ENCODE measurements at places on chromosomes 7 and 10. TPM values are rescaled to one million over a fixed set of nuclear protein-coding genes. Genes with fewer than 3 reads are reported as not detected.
A peak's percentile ranks its signal among the peaks of the same experiment; 100 is the strongest.

Gene ITGA8
- total RNA-seq = 4.5 TPM

Gene H2BK1
- total RNA-seq = not detected

Gene FAM25C
- total RNA-seq = not detected

DNA sequence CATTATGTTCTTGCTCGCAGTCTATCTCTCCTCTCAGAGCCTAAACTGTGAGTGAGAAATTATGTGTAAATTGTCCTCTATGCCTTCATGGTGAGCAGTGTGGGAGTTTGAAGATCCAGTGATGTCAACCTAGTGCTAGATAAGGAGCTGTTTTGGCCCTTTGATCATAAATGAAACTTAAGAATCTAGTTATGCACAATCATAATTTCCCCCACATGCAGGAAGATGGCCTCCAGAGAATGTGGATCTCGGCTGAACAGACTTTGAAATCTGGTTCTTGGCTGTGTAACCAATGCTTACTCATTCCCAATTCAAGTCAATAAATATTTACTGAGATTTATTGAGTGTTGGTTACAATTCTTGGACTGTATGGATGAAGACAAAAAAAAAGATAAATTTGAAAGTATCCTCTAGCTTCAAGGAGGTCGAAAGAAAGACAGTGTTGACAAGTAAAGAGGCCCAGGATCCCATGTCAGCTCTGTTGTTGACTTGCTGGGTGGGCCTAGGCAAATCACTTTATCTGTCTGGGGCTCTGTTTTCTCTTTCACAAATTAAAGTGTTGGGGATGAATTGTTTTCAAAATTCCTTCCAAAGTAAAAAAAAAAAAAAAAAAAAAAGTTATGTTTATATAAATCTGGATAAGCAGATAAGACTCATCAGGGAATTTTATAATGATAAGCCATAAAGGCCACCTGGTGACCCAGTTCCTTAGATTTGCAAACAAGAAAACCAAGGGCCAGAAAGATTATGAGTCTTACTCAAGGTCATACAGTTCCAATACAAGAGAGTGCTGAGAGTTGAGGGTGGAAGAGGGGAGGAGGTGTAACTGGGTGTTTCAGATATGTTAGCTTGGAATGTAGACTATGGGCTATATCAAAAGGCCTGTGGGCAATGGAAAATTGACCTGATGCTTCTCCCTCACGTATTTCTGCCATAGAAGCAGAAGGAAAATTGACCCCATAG is 969.9 kb downstream of the KCNMA1 start:
- DNase-seq = no peak

Gene MPP7
- 7.8 TPM for total RNA-seq

Gene TDRD1
- 0.31 TPM for total RNA-seq

DNA sequence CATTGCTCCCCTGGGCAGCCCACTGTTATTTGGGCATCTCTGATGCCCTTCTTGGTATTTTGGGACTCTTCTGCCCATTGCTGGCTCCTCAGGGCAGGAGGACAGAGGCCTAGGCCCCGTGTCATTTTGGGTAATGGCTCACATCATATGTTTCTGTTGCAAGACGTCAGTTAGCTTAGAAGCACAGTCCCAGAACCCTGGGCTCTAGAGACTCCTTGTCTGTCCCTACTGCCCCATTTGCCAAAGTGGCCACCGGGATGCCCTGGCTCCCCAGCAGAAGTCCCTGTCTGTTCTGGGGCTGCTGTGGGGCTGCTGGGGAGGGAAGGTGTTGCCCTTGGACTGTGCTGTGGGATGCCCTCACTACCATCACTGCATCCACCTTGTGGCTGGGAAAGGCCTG is 48.8 kb downstream of the ADCYAP1R1 start:
- DNase-seq = peak; percentile 14

DNA sequence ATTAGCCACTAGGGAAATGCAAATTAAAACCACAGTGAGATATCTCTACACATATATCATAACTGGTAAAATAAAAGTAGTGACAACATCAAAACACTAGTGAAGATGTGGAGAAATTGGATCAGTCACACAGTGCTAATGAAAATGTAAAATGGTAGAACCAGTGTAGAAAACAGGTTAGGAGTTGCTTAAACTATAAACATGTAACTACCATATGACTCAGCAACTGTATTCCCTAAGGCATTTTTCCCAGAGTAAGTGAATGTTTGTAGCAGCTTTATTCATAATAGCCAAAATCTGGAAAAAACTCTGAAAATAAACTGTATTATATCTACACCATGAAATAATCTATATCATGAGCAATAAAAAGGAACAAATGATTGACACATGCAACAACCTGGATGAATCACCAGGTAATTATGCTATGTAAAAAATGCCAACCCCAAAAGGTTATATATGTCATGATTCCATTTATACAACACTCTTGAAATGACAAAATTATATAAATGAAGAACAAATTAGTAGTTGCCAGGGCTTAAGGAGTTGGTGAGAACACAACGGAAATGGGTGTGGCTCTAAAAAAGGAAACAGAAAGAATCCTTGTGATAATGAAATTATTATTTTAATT is 22.8 kb downstream of the SLC25A40 start:
- DNase-seq = no peak

Gene JAZF1
- total RNA-seq = 21.7 TPM

GRCh38 chr7:98956937-98957336 is 78.6 kb downstream of the TRRAP start:
- no peak for DNase-seq

Gene PLXNA4
- total RNA-seq = 9.0 TPM

Gene HELLS
- 6.2 TPM for total RNA-seq

- DNase-seq = no peak
Observed at GRCh38 chr10:21950566-21950965, 53.0 kb downstream of the DNAJC1 start.

DNA sequence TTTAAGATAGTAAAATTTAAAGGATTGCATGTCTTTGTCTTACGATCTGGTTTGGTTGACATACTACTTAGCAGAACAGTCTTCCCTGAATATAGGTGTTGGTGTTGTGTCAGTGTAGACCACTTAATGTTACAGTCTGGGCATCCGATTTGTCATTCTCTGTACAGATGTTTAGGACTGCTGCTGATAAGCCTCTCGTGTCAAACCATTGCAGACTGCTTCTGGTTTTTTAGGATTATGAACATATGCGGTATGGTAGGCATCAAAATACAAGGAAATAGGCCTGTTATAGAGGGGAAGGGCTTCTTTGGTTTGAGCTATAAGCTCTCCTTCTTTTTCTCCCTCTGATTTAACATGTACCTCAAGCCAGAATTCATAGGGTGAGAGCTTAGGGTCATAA is 7.4 kb downstream of the CYP3A43 start:
- DNase-seq = no peak

- DNase-seq = no peak
Observed at GRCh38 chr10:15943426-15943825, 83.1 kb upstream of the MINDY3 start.

Gene ZNF487
- 14.3 TPM for total RNA-seq

Gene MOSPD3
- 23.0 TPM for total RNA-seq

GRCh38 chr10:28072573-28072972 is 73.7 kb upstream of the ODAD2 start:
- no peak for DNase-seq

DNA sequence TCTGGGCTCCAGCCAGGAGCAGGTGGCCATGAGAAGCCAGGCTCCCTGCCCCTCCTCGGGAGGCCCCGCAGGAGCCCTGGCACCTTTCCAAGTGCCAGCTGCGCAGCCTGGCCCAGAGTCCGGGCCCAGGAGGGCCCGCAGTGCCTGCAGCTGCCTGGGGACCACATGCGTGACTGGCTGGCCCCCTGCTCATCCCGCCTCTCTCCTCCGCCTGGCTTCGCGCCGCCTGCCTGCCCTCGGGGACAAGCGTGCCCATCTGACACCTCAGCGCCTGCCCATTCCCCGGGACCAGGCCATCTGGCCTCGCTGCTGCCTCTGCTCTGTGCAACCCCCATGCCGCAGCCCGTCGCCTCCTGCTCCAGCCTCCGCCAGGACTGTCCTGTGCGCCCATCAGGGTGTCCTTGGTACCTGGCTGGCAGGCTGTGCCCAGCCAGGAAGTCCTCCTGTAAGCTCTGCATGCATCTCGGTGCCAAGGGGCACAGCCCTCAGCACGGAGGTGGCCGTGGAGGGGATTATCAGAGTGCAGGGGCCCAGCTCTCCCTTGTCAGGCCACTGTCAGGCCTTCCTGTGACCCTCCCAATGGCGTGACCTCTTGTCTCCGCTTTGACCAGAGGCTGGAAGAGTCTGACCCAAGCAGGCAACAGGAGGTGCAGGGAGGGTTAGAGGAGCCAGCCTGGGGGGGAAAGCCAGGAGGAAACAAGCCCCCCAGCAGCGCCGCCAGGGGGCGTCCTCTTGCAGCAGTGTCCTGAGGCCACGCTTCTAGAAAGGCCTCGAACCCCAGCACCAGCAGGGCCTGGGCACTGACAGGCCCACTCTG is 50.5 kb downstream of the TMEM209 start:
- DNase-seq = no peak

DNA sequence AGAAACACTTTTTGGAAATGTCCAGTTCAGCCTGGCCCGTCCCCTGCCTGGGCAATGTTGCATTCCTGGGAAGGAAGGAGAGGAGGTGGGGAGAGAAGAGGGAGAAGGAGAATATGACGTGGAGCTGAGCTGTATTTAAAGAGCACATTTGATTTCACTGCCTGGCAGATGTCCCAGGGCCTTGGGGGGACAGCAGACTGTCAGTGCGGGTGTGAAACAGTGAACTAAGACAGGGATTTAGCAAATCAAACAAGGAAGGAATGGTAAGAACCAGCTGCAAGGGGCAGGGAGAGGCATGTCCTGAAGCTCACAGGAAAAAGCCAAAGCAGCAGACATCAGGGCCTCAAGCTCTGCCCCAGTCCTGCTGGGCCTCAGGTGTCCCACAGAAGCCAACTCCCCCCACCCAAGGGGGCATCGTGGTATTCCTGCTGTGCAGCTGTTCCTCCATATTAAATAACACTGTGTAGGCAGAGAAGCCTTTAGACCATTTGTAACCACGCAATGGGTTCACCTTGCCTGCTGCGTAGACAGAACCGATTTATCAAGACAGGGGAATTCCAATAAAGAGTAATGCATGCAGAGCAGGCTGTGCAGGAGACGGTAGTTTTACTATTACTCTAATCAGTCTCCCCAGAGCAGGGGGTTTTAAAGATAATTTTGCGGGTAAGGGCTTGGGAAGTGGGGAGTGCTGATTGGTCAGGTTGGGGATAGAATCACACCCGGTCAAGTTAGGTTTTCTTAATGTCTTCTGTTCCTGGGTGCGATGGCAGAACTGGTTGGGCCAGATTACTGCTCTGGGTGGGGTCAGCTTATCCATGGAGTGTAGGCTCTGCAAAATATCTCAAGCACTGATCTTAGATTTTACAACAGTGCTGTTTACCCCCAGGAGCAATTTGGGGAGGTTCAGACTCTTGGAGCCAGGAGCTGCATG is 18.3 kb downstream of the LEP start:
- DNase-seq = no peak

Gene CDK14
- 79.4 TPM for total RNA-seq

Gene MAGI2
- total RNA-seq = 51.3 TPM

GRCh38 chr7:82701949-82702348 is 258.4 kb upstream of the CACNA2D1 start:
- DNase-seq = no peak

Gene CARD11
- total RNA-seq = 3.9 TPM

GRCh38 chr7:40700653-40701421 is 566.0 kb downstream of the SUGCT start:
- no peak for DNase-seq

DNA sequence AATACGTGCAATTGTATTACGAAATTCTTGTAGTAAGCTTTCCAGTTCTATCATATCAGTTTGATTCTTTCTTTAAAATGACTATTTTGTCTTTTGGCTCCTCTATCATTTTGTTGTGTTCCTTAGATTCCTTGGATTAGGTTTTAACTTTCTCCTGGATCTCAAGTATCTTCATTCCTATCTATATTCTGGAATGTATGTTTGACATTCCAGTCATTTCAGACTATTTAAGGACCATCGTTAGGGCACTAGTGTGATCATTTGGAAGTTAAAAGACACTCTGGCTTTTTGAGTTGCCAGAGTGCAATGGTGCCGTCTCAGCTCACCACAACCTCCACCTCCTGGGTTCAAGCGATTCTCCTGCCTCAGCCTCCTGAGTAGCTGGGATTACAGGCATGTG is 45.7 kb upstream of the SFTPD start:
- no peak for DNase-seq

DNA sequence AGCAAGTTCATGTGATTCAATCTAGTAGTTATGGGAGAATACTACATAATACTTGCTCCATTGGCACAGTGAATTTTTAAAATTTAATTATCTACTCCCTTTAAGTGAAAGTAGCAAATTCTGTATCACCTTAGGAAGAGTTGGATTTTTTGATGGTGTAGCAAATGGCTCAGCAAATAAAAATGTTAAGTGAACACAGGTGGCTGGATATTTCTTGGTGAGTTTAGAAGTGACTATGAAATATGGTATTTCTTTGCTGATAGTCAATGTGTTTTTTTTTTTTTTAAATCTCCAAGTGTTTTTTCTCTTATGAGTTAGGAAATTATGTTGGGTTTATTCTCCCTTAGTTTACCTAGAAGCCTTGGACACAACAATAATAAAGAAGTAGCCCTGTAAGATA is 67.8 kb downstream of the CREM start:
- no peak for DNase-seq

DNA sequence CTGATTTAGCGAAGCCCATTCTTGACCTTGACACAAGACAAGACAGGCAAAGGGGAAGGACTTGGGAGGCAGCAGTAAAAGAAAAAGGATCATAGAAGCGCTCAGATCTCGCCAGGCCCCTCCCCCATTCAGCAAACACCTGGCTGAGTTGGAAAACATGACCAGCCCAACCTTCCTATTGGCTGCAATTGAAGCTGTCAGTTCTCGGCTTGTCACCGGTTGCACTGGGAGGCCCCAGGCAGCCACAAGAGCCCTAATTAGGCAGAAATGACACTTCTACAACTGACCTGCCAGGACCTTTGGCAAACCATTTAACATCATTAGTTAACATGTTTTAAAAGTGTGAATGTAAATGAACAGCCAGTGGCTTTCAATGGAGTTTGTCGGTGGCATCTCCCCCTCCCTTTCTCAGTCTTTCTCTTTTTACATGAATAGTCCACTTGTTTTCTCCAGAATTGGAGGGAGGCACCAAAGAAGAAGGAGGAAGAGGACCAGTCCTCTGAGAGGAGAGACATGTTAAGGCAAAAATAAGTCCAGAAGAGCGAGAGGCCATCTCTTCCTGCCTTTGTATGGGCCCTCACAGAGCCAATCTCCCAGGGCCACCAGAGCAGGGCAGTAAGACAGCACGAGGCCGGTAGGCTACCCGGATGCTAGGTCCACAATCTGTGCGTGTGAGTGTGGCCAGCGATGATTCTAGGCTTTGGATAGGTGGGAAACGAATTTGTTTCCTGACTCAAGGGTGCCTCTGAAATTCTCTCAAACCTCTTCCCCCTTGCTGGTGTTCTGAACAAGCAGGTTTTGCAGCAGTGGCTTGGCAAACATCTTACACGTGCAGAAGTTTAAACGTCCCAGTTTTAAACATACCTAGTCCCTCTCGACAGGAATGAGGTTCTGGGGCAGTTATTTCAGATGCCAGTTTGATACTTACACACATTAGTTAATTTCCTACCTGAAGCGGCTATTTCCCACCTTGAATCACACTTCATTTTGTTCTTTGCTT is 15.0 kb upstream of the ENO4 start:
- no peak for DNase-seq

Gene CALHM3
- total RNA-seq = not detected

GRCh38 chr10:88245974-88246511 is 337.1 kb downstream of the RNLS start:
- no peak for DNase-seq
